Activated CD4-positive, alpha-beta memory T cell treated with anti-CD3 and anti-CD28 coated beads for 36 hours (primary cell): ENCODE measurements at places on chromosomes 16 and 17. TPM values are rescaled to one million over a fixed set of nuclear protein-coding genes. Genes with fewer than 3 reads are reported as not detected.

DNA sequence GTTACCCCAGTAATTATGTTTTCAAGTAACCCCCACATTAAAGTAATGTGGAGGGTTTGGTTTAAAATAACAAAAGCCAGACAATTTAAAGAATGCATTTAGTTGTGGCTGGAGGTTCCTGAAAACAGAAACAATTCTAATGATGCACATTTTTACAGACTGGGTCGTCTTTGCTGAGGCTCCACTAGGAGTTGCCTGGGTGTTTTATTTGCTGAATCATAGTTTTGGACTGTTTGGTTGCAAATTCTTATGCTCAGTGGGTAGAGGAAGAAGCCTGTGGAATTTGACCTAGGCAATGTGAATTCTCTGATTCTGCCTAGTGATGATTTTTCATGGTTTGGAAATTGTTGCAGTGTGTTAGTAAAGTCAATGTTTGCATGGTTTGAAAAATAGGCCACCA lies 16.3 kb downstream of the SHISA9 start:
- no peak for DNase-seq

DNA sequence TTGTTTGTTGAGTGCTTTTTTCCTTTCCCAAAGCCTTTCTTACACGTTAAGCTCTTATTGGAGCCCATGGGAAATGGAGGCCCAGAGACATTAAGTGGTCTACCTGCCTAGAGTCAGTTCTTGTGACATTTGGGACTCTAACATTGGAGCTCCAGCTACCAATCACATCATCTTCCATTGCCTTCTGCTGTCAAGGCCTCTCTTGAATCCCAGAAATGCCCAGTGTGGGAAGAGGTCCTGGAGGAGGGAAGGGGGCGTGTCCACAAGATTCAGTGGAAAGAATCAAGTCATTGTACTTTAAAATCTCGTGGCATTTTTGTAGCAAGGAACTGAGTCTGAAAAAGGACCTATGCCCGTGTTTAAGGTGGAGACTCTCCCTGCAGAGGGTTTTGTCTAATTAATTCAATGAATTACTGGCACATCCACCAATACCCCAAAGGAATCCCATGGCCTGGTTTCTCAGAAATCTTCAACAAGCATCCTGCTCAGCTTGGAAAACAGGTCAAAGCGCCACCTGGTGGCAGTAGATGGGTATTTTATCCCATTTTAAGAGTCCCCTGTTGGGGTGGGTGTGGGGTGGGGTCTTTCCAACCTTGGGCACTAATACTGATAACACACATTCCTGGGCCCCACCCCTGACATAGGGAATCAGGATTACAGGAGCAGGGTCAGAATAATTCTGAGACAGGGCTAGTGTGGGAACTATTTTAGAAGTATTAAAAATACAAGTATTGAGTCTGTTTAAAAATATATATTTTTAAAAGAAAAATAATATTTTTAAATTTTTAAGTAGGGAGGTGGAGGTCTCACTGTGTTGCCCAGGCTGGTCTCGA lies 24.6 kb downstream of the GPT2 start:
- peak; percentile 66 for DNase-seq

DNA sequence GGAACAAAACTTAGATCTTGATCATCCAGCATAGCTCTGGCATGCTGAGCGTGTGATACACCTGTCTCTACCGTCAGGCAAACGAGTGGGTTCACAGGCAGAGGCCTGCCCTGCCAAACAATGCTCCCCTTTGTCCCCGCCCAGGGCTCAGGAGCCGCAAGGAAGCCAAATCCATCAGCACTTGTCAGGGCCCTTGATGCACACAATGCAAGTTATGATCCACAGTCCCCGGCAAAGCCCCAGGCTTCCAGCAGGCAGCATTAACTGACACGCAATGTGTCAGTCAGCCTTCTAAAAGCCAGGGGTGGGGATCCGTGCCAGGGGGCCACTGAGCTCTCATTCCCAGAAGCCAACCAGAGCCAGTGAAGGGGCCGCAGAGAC lies 460.9 kb downstream of the SLC39A11 start:
- no peak for DNase-seq

DNA sequence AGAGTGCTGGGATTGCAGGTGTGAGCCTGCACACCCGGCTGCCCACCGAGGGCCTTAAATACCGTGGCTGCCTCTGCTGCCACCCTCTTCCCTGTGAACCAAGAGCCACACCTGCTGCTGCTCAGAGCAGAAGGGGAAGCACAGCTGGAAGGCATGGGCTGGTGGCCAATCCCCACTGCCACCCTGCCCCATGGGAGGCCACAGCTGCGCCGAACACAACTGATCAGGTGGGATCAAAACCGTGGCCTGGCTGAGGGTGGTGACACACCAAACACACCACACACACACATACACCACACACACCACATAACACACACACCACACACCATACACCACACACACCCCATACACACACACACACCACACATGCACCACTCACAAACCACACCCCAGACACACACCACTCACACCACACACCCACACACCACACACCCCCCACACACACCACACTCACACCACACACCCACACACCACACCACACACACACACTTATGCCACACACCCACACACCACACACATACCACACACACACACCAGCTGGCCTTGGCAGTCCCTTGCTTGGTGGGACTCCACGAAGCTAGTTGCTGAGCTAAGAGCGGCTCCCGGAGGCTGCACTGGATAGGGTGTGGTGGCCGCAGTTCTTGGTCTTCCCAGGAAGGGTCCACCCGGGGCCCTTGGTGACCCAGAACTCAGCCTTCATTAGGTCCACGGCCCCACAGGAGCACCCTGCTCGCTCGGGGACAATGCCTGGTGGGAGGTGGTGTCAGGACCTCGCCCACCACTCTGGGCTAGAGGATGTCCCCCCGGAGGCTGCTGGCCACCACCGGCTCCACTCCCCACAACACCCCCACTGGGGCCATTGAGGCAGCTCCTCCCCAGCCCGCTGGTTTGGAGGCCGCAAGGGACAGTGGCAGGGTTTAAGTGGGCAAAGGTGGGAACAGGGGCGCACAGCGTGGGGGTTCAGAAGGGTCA lies 14.9 kb downstream of the CEP131 start:
- no peak for DNase-seq

DNA sequence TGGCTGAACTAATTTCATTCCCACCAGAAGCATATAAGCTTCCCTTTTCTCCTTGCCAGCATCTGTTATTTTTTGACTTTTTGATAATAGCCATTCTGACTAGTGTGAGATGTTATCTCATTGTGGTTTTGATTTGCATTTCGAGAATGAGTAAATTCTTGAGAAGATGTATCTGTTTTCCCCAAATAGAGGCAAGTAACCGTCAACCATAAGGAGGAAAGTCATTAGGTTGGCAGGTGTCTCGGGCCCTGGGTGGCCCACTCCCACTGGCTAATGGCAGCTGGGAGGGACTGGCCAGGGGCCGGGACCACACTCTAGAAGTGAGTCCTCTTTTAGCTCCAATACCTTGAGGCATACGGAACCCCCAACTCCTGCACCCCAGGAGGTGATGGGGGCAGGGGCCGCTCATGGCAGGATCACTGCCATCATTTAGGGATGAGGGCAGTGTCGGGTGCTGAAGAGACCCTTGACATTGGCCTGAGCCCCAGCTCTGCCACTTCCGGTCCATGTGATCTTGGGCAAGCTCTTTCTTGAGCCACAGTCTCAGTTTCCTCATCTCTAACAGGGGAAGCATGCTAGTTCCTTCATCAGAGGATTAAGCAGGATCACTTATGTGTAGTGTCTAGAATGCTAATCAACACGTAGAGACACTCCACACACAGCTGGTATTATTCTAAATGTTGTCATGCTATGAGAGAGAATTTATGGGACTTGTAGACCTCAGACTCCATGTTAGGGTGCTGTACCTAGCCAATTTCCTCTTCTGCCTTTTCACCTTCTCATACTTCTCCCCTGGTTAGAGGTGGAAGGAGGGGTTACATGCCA lies 44.3 kb downstream of the RGS9 start:
- peak; percentile 82 for DNase-seq

GRCh38 chr16:87809150-87809902 lies 43.5 kb upstream of the KLHDC4 start:
- peak; percentile 28 for DNase-seq

- DNase-seq = no peak
Observed at GRCh38 chr16:56428091-56428490, 2.7 kb upstream of the AMFR start.

DNA sequence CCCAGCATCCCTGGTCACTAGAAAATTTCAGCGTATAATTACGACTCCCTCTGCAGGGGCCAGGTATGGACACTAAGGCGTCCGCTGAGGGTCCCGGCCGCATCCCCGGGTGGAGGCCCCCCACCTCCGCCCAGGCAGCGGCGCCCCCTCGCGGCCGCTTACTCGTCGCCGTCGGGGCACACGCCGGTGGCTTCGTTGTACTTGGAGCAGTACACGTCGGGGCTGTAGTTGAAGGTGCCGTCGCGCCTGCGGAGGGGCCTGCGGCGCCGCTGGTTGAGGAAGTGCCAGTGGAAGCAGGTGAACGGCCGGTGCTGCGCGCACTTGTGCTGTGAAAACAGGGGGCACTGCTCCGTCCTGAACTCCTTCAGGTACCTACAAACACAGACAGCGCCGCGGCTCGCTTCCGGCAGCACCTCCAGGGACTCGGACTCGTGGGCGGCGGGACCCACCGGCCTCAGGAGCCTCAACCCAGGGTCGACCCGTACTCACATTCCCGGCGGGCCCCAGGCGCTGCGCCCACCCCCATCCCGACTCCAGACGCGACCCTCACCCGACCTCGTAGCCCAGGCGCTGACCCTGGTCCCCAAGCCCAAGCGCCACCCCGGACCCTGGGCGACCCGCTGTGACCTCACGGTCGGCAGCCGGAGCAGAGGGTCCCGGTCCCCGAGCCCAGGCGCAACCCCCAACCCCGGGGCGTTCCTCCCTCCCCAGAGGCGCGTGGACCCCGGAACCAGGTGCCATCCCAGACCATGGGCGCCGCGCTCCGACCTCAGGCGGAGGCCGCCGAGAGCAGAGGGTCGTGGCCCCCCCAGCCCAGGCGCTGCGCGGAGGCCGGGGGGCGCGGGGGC lies 596 bp downstream of the UNKL start:
- peak; percentile 82 for DNase-seq

GRCh38 chr16:57203451-57203850 lies 17.3 kb downstream of the RSPRY1 start:
- DNase-seq = no peak

DNA sequence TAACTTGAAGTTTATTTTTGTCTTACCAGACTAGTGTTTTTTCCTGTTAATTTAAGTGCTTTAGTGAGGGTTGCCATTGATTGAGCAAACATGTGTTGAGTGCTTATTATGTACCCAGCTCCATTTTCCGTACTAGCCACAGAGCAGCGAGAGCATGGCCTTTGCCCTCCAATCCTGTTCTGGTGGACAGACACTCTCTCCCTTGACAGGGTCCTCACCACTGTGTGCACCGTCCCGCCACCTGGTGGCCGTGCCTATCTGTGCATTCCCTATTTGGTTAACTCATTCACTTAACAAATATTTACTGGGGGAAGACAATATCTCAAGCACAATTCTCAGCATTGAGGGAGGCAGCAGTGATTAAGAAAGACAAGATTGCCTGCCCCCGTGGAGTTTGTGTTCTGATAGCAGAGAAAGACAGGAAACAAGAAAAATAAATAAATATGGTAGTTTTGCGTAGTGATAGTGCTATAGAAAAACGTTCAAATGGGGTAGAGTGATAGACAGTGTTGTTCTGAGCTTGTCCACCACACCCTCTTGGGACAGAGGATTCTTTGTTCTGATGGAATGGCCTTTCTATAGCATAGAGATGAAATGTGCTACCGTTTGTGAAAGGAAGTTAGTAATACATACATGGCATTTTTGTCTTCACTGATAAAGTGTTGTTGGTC lies 13.0 kb downstream of the CDH13 start:
- peak; percentile 62 for DNase-seq

GPRC5C gene
- 0.40 TPM for total RNA-seq

OTOP2 gene
- not detected for total RNA-seq

KRT28 gene
- not detected for total RNA-seq

DHRS7C gene
- not detected for total RNA-seq

LHX1 gene
- total RNA-seq = not detected

MT1G gene
- total RNA-seq = 5.8 TPM

ACD gene
- total RNA-seq = 63.9 TPM

C17orf113 gene
- 0.15 TPM for total RNA-seq
